ENCODE measurements at places on chromosomes 4 and X.

- DNase-seq, result no peak
Measured at GRCh38 chr4:72974694-72975487, 94.6 kb downstream of the COX18 start.

DNA sequence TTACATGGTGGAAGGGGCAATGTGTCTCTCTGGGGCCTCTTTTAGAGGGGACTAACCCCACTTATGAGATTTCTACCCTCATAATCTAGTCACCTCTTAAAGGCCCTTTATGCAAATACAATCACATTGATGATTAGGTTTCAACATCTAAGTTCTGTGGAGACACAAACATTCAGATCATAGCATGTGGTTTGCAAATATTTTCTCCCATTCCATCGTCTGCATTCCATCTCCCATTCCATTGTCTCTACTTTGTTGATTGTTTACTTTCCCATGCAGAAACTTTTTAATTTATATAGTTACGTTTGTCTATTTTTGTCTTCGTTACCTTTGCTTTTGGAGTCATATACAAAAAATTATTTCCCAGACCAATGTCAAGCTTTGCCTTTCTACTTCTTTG, 927.5 kb upstream of the INTU start:
- DNase-seq, result peak; percentile 34

GRCh38 chrX:107849747-107850421, 24.2 kb downstream of the MID2 start:
- DNase-seq, result peak; percentile 4

GRCh38 chr4:156521631-156522030, 450.0 kb downstream of the PDGFC start:
- no peak for DNase-seq

DNA sequence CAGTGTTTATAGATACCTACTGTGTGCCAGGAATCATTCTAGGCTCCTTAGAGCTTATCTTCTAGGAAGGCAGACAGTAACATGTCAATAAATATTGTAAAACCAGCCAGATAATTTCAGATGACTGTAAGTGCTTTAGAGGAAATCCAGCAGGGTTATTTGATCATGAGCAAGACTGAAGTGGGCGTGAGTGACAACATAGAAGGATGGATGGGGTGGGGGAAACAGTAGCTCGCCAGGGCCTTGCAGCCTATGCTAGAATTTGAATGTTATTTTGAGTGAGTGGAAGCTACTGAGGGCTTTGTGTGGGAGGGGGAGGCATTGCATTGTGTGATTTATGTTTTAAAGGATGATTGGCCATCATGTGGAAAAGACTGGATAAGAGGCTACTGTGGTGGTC, 6.7 kb downstream of the SRD5A3 start:
- DNase-seq, result no peak

Measured in GM03348 (cell line).